ENCODE measurements at places on chromosomes 6 and 20.

DNA sequence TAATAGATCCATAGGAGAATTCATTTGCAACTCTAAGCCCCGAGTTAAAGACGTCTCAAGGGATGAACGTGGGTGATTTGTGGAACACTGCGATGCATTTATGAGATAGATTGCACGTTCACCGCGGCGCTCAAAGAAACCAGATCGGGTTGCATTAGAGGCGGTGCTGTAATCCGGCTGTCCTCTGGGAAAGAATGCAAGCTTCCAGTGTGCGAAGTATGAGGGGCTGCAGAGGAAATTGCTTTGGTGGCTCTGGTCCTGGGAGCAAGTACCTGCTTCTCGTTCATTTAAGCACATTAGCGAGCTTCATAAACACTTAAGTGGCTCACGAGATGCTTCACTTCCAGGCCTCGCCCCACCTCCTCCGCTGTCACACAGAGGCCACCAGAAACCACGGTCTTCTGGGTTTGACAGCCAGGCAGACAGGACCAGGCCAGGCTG is 182.3 kb downstream of the CDH4 start:
- no peak for DNase-seq

- DNase-seq = no peak
Observed at GRCh38 chr6:11665604-11666326, 112.8 kb downstream of the ADTRP start.

DNA sequence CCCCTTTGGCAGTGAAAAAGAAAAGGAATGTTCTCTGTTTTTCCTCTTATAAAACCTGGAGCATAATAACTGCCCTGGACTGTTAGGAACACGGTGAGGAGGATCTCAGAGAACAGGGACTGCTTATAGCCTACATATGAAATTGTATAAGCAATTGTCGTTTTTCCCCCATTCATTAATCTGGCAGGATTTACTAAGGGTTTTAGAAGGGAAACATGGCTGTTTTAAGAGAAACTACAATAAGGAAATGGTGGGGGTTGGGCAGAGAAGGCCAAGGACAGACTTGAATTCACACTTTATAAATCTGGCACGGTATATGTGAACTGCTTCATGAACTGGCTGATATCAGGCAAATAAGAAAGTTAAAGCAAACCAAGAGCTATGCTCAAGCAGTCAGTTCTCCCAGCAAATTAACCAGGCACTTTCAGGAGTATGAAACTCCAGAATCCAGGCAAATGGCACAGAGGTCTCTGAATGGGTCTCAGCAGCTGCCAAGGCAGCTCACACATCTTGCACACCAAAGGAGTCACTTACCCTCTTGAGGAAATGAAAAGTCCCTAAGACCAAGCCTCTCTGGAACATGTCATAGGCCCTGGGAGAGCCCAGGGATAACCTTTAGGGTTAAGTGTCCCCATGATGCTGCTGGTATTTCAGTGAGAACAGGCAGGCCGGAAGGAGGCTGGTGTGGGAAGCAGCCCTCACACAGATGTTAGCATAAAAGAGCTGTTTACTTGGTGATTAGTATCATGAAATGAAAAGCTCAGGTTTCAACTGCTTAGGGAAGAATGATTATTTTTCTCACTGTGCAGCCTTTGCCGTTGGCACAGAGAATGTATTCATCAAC is 260.5 kb upstream of the MARCKS start:
- no peak for DNase-seq

- no peak for DNase-seq
Observed at GRCh38 chr6:74091136-74091793, 395.3 kb downstream of the CD109 start.

DNA sequence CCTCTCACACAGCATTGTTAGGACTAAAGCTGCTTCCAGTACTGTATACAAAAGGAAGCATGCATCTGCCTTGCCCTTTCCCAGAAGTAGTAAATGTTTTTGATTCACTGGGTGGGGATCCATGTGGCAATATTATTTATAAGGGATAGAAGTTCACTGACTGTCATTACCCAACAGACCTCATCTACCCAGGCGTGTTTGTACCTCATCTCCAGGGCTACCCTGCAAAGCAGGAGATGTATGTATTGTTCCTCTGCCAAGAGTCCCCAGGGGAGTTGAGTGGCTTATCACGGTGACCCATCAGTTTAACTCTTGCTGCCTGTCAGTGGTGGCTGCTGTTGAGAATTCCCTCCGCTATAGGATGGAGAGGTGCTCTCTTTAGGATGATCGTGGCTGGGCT is 42.5 kb downstream of the SLC24A3 start:
- no peak for DNase-seq

GRCh38 chr20:21202259-21202658 is 76.4 kb downstream of the KIZ start:
- DNase-seq = no peak

GRCh38 chr20:34644345-34644744 is 32.5 kb downstream of the PIGU start:
- DNase-seq = no peak
